ENCODE measurements at places on chromosomes 5 and 9.

- DNase-seq, result no peak
Measured at GRCh38 chr9:94269264-94269663, 10.2 kb downstream of the ZNF169 start.

DNA sequence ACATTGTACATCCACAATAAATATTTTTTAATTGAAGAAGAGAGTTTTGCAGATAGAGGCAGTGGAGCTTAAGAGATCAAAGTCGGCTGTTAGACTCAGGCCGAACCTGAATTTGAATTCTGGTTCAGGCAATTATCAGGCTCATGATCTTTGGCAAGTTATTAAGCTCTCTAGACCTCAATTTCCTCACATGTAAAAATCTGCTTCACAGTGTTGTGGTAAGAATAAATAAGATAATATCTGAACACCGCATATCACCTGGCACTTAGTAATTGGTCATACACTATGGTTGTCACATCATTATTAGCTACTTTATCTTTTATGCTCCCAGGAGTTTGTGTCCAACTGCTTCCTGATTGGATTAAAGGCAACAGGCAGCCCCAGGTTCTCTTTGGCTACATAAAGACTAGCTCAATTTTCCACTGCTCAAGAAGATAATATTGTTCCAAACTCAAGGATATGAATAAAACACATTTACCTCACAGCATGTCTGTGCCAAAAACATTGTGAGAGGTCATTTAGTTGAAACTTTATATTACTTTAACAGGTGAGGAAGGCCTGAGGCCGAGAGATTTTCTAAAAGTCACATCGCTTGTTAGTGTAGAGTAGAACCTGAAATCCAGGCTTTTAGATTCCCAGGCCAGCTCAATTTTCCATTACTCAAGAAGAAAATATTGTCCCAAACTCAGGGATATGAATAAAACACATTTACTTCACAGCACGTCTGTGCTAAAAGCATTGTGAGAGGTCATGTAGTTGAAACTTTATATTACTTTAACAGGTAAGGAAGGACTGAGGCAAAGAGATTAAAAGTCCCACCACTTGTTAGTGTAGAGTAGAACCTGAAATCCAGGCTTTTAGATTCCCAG is 289.2 kb upstream of the PTGER4 start:
- no peak for DNase-seq

- no peak for DNase-seq
Measured at GRCh38 chr5:40877371-40877988, 31.8 kb upstream of the C7 start.

DNA sequence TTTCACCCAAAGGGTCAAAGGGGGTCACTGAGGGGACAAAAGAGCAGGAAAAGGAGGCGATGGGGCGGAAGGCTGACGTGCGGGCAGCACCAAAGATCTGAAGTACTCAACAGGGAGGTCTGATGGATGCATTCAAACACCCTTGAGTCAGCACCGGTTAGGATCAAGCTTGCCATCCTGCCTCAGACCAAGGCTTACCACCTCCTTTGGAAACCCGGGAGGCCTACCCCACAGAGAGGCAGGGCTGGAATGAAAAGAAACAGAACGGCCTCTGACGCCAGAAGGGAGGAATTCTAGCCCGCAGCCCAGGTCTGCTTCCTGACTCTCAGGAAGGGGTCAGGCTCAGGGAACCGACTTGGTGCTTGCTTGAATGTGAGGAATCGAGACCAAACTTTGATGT is 125.6 kb downstream of the PAPPA start:
- no peak for DNase-seq

- no peak for DNase-seq
Measured at GRCh38 chr9:110918316-110919049, 119.8 kb downstream of the LPAR1 start.
